ENCODE measurements at places on chromosomes 7 and 10.
A peak's percentile ranks its signal among the peaks of the same experiment; 100 is the strongest.

DNA sequence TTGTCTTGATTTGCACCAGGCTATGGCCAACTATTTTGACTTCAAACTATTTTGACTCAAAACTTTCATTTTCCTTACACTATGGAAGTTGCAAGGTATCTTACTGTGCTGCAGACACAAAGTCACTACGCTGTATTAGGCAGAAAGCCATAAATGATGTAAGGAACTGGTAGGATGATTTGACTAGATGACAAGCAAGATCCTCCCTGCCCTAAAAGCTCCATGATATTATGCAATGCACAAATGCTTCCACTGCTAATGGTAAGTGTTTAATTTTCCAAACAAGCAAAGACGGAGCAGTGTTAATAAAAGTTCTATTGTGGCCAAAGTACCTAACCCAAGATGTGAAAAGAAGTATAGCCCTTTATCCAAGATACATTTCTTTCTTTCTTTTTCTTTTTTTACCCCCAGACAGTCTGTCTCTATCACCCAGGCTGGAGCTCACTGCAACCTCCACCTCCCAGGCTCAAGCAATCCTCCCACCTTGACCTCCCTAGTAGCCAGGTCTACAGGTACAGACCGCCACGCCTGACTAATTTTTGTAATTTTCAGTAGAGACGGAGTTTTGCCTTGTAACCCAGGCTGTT, 98.2 kb downstream of the ANK3 start:
- DNase-seq = no peak

DNA sequence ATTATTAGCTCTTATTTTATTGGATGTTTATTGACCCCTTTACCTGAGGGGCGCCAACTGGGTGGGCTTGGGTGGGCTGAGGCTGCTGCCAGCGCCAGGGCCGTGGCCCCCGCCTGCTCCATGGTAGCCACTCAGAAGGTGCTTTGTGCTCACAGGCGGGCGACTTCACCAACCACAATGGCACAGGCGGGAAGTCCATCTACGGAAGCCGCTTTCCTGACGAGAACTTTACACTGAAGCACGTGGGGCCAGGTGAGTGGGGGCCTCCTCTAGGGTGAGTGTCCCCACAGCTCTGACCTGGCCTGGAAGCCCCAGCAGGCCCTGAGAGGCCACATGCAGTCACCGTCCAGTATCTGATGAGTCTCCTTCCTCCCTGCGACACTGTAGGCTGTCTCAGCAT, 4.1 kb downstream of the PPIF start:
- no peak for DNase-seq

GRCh38 chr10:43160046-43160920, 22.0 kb downstream of the CSGALNACT2 start:
- peak; percentile 53 for DNase-seq

GRCh38 chr10:23324351-23324750, 20.2 kb downstream of the C10orf67 start:
- DNase-seq = no peak

- DNase-seq = no peak
Measured at GRCh38 chr7:20556091-20556490, 59.4 kb upstream of the ABCB5 start.

GRCh38 chr10:84837041-84837812, 508.8 kb downstream of the CCSER2 start:
- no peak for DNase-seq

DNA sequence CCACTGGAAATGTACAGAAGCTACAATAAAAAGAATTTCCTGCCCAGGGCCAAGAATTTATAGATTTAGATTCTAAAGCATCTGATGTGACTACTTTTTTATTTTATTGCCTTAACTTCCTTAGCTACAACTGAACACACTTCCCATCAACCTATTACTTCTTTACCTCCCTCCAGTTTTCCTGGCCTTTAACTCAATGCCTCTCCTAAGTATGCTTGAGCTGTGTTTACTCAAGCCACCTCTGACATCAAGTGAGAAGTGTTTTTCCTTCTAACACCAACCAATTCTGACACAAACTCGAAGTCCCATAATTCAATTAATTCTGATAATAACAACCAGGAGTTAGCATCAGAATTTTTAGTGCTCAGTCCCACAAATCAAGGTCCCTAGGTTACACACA, 170.0 kb downstream of the IMMP2L start:
- DNase-seq = no peak

DNA sequence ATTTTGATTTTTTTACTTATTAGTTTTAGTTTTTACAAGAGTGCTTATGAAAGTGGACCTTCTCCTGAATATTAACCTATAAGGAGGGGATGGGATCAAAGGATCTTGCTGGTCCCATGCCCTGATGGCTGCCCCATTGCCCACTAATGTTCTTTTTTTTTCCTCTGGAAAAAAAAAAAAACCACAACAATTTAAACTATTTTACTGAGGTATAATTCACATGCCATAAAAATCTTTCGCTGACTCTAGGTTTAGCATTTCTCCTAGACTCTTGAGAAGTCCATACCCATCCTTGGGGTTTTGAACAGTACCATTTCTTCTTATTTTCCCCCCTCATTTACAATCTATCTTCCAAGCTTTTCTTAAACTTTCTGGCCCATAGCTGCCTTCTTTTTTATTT, 481.8 kb downstream of the TFEC start:
- no peak for DNase-seq

DNA sequence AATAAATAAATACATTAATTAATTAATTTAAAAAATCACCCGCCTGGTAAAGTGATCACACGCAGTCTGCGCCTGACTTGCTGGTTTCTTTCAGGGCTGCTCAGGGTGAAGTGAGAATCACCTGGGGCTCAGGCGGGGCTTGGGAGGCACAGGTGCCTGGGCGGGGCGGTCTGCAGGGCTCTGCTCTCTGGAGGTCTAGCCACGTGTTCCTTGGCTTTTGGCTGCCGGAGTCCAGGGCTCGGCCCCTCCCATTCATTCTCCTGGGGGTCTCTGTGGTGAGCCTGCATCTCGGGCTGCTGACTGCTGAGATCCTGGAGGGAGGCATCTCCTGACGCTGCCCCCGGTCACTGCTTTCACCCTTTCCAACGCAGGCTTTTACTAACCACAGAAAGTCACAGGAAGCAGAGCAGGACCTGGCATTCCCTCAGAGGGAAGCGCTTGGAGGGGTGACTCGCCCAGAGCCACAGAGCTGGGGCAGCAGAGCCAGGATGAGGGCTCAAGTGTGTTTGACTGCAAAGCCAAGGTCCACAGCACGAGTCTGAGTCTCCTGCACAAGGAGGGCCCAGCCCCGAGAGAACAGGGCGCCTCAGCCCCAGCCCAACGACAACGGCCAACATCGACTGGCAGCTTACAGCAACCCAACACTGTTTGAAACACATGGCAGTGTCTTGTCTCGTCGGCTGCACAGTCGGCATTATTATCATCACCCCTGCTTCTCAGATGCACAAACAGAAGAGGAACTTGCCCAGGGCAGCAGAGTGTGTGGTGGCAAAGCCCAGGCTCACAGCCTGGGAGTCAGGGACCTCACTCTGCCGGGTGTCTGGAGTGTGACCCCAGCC, 22.4 kb upstream of the MNX1 start:
- DNase-seq = no peak

- DNase-seq = peak; percentile 33
Measured at GRCh38 chr10:22821501-22821900, 106.4 kb upstream of the ARMC3 start.

GRCh38 chr10:129471447-129472175, 4.6 kb downstream of the MGMT start:
- no peak for DNase-seq

GRCh38 chr10:98832738-98833137, 386.0 kb upstream of the HPS1 start:
- DNase-seq = no peak

- DNase-seq = no peak
Measured at GRCh38 chr7:36036590-36036989, 116.5 kb upstream of the EEPD1 start.

DNA sequence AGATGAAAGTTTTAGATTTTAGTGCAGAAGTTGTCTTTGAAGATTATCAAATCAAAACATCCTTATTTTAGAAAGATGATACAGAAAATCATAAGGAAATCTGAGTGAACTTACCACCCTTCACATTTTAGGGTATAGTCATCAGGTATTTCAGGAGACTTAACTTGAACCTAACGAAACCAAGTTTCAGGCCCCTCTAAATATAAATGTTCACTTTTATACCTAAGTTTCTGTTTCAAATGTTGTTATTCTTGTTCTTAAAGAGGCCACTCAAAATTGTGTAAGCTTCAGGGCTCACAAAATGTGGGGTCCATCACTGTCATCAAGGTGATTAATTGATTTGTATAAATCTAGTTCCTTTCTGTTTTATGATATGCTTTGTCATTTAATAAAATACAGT, 216.2 kb downstream of the KIAA1217 start:
- no peak for DNase-seq

DNA sequence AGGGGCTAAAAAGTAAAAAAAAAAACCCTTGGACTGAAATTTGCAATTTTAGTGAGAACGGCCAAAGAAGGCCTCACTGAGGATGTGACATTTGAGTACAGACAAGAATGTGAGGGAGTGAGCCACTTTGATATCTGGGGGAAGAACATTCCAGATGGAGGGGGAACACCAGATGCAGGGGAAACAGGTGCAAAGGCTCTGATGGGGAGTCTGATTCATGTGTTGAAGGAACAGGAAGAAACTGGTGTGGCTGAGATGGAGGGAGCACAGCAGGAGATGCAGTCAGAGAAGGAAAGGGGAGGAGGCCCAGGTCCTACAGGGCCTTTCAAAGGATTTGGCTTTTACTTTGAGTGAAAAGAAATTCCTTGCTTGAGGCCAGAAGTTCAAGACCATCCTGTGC, 615.7 kb upstream of the NRP1 start:
- no peak for DNase-seq

DNA sequence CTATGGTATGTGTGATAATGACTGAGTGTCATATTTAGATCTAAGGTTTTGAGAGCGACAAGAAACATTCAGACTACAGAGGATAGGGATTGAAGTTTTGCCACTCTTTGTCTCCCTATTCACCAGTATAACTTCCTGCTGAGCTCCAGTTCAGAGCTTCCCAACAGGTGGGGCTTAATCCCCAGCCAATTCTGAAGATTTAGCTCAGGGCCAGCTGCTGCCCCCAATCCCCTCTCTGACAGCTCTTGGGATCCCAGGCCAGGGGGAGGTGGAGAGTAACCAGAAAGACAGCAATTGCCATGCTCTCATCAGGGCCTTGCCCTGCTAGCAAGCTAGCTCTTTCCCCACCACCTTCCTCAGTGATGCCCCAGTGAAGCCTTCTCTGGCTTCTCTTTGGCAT, 57.8 kb downstream of the TRIL start:
- no peak for DNase-seq

DNA sequence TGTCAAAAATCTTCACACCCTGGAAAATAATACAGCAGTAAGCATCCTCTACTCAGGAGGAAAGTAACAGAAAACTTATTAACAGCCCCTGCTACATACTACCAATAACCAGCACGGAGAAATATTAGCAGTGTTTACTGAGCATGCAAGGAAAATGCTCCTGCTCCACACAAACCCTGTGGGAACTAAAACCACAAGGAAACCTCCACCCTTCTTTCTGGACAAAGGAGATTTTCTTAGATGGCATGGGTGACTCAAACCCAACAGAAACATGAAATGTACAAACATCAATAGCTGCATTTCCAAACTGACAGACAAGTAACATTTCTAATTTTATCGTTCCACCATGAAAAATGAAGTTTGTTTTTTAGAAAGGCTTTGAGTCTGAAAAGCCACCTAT, 113.4 kb downstream of the VPS41 start:
- DNase-seq = no peak

GRCh38 chr7:22660293-22660692, 66.7 kb upstream of the IL6 start:
- DNase-seq = no peak

- no peak for DNase-seq
Measured at GRCh38 chr10:101453318-101453717, 99.4 kb downstream of the BTRC start.

GRCh38 chr7:33778195-33778594, 127.1 kb upstream of the BMPER start:
- no peak for DNase-seq

DNA sequence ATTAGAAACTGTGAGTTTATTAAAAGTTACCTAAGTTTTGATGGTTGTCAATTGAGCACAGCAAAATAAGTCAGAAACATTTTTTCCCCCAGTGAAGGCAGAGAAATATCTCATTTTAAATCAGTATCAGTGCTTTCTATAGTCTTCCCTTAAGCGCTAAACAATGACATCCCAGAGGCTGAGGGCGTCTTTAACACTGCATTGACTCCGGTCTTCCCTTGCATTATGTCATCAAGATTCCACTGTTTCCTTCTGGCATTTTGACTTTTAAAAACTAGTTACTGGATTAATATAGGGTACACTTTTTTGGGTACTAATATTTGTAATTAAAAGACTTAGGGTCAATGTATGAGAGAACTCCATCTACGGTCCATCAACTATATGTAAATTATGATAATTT, 3.9 kb downstream of the GLUD1 start:
- no peak for DNase-seq

DNA sequence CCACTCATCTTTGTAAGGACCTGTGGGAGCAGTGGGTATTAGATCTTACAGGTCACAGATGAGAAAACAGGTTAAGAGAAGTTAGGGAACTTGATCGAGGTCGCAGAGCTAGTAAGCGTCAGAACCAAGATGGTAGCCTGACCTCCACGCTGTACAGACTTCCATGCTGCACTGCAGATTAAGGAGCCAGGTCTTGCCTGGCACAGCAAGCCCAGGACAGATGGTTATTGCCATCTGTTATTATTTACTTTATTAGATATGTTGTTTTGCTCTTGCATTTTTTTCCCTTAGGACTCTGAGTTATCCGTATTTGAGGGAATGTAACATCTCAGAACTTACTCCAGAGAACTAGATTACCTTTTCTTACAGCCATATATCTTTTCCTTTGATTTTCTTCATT, 147.2 kb downstream of the NSUN6 start:
- DNase-seq = no peak

- DNase-seq = no peak
Measured at GRCh38 chr10:126058104-126058503, 161.7 kb downstream of the FANK1 start.

- no peak for DNase-seq
Measured at GRCh38 chr7:94440451-94441039, 45.9 kb downstream of the COL1A2 start.

DNA sequence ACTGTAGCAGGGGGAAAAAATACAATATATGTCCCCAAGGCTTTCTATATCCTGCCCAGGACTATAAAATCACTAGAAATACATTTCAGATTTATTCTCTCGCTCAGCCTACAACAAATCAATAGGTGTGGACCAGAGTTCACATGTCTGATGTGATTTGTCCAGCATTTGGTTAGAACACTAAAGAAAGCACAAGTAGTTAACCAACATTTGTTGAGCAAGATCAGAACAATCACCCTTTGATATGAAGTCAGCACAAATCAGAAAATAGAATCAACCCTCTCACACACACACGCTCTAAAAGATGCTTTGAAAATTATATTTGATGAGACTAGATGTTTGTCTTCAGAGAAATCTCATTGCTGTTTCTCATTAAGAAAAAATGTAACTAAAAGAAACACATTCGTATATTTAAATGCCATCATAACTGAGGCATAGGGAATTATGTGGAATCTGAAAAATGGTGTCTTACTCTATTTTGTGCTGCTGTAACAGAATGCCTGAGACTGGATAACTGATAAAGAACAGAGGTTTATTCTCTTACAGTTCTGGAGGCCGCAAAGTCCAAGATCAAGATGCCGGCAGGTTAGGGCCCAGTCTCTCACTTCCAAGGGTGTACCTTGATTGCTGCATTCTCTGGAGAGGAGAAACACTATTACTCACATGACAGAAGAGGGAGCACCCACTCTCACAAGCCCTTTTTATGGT, 10.5 kb downstream of the AKR1D1 start:
- no peak for DNase-seq
